ENCODE measurements at places on chromosomes 1 and 21.

DNA sequence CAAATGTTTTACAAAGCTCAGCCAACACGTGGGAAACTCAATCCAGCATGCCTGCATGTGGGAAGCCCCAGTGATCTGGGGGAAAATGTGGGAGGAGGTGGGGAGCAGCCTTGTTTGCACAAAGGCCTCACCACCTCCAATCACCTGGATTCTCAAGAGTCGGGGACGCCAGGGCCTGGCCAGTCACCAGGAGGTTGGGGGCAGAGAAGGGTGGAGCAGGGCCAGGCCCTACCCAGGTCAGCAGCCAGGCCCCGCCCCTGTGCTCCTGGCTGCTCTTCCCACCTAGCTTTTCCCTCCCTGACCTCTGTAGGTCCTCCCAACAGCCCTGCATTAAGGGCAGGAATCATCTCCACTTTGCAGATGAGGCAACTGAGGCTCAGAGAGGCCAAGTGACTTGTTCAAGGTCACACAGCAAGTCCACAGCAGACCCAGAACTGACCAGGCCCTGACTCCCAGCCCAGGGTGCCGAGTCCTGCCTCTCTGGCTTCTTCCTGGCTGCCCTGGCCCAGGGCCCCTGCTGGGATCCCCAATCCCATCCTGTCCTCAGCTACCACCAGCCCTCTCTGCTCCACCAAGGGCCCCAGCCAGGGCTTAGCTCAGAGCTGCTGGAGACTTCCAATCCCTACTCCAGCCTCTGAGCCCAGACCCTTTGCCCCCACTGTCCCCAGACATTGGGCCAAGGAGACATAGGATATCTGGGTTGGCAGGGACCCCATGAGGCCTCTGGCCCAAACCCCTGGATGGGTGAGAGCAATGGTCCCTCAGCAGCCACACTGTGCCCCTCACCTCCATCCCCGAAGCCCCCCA is 508.6 kb downstream of the PTPRU start:
- no peak for DNase-seq

DNA sequence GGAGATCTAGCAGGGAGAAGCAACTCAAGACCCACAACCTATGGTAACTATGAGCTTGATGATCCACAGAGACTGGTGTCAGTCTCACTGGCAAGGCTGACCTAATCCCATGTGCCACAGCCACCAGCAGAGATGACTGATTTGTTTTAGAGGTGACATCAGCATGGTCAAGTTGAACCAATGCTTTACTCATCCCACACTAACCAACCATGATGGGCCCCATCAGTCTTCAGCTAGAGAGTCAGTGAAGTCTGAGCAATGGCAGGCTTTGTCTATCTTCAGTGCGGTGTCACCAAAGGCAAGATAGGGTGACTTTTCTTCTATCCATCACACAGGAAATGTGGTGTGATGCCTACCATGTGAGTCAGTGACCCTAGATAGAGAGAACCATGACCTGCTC is 1470.7 kb downstream of the NCAM2 start:
- DNase-seq: no peak

DNA sequence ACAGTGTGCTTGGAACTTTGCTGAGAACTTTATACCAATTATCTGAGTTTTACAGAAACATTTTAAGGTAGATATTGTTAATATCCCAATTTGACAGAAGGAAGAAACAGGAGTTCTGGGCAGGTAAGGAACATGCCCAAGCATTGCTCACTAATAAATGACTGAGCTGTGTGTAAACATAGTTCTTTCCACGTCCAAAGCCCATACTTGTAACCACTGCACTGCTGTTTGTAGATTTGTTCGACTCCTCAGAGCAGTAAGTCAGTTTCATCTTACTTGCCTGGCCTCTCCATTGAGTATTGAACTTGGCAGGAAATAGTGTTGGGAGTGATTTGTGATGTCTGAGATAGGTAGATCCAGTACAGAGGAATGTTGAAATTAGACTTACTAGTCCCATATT is 335.1 kb downstream of the KIF26B start:
- DNase-seq: no peak

DNA sequence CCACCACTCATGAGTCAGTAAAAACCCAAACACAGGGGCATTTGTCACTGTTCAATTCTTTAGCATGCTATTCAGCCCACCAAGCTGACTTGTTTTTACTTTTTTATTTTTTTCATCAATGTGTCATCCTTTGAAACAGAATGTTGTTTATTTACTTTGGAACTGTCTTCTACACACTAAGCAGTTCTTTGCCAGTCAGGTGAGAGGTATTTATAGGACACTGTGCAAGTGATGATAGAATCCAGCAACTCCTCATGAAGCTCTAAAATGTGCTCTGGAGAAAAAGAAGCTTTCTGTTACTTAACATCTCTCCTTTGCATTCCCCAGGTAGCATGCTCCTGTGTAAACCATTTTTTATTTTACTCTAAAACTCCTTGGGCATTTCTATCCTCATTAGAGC is 582.0 kb upstream of the TMPRSS15 start:
- DNase-seq: no peak

DNA sequence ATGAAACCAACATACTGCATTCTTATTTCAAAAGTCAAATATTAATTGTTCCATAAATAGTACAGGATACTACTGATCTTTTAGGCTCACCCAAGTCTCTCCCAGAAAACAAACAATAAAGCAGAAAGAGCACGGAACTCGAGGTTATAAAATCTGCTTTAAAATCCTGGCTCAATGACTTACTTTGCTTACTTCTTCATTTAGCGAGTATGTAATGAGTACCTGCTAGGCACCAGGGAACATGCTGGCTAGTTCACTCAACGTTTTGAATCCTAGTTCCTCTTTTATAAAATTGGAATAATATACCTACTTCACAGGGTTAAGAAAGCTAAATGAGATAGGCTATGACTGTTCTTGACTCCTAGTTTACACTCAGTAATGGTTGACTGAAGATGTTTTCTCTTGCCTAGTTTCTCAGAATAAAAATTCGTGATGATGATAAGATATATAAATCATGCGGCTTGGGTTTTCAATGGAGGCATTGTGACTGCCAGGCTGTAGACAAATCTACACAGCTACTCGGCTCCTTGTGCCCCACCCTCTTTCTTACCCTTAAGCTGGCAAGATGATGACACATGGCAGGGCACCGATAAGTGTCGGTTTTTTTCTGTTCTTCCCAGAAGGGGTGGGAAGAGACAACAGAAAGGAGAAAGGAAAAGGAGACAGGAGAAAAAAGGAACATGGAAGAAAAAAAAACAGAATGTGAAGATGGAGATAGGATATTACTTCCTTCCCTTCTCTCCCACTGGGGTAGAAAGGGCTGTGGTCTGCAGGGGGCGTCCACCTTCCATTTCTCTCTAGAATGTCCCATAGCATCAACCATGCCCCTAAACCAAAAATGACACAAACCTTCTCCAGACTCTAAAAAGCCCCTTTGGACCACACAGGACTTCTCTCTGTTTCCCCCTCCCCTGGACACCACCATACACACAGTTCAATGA is 507.1 kb downstream of the SMYD3 start:
- no peak for DNase-seq

GRCh38 chr1:205971082-205971481 is 27.8 kb upstream of the SLC26A9 start:
- no peak for DNase-seq

- no peak for DNase-seq
These were observed 30.0 kb upstream of the IRF2BP2 start for GRCh38 chr1:234639961-234640360.
